ENCODE measurements at places on chromosomes 7 and 10.

- no peak for DNase-seq
These were observed 47.3 kb upstream of the OIT3 start for GRCh38 chr10:72846238-72846637.

DNA sequence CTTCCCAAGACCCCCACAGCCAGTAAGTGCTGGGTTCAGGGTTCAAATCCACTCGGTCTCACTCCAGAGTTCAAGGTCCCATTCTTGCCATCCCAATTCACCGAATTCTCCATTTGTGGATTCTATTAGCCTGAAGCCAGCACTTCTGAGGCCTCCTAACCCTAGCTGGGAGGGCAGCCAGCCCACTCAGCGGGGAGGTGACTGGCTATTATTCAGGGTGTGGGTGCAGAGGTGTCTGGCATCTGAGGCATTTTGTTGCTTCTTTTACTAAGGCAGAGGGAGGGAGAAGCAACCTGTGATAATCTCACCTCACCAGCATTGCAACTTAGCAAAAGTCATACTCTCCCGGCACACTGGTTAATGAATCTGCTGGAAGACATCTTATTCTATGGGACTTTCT is 8.7 kb upstream of the PTPRN2 start:
- DNase-seq: no peak

GRCh38 chr7:135333200-135333599 is 99.6 kb downstream of the STRA8 start:
- no peak for DNase-seq

DNA sequence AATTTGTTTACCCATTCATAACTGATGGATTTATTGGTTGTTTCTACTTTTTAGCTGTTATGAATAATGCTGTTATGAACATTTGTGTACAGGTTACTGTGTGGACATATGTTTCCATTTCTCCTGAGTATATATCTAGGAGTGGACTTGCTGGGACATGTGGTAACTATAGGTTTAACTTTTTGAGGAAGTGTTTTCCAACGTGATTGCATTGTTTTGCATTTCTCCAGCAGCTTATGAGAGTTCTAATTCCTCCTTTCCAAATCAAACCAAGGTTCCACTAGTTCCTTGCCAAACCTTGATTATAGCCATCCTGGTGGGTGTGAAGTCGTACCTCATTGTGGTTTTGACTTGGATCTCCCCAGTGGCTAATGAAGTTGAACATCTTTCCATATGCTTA is 2.6 kb upstream of the PRF1 start:
- no peak for DNase-seq

DNA sequence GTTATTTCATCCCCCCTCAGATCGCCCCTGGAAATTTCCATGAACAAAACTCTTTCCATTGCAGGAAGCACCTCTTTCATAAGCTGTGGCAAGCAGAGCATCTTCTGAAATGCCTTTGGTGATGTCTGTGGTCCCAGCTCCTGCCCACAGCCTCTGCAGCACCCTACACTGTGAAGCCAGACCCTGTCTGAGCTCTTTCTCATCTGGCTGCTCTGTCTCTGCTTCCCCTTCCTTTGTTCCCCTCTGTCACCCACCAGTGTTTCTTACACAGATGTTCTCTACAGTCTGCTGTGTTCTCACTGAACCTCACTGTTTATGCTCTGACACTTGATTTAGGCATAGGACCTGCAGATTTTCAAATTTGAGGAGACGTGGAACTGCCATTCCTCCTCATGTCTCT is 1.9 kb upstream of the TAS2R39 start:
- no peak for DNase-seq

GRCh38 chr7:79620291-79620690 is 166.8 kb upstream of the MAGI2 start:
- no peak for DNase-seq

GRCh38 chr7:115962340-115962739 is 68.2 kb downstream of the TFEC start:
- DNase-seq: no peak

- DNase-seq: no peak
These were observed 40.6 kb downstream of the TMEM60 start for GRCh38 chr7:77757589-77757988.

DNA sequence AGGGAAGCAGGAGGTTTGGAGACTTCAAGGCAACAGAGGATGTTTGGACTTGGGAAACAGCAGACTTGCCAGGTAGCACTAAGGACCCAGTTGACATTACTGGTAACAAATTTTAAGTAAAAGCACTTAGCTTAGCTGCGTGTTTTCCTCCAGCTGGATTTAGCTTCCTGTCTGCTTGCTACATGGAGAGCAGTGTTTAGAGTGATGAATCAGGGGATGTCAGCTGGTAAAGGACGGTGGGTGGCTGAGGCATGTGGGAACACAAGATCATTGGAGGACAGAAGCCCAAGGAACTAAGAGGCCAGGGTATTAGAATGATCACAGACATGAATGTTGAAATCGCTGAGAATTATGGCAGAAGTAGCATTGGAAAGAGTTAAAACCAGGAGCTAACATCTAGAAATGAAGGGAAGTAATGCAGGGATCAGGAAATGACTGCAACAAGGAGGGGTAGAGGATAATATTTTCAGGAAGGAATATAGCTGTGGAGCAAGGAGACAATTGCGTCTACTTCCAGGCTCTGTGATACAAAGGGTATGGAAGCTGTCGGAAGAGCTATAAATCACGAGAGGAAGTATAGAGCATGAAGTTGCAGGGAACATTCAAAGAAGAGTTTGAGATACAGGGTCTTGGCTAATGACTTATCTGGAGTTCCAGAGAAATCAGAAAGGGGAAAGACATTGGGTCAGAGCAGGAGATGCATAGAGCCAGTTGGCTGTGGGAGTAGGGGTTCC is 34.4 kb downstream of the CALD1 start:
- no peak for DNase-seq

DNA sequence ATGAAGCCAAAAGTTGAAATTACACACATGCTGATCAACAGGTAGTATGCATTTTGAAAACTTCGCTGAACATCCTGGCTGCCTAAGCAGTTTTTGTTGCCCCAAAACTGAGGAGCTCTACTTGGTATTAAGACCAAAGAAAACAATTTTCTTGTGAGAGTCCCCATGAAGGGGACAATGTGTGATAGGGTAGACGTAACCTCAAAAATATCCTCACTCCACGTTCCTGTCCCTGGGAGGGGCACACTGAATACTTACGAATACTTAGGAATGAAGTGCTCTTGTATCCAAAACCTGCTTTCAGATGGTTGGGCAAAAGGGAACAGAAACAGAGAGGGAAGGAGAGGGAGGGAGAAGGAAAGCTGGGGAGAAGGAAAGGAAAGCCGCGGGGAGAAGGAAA is 24.7 kb downstream of the CCDC6 start:
- DNase-seq: no peak

- DNase-seq: no peak
These were observed 120.1 kb downstream of the NEURL1 start for GRCh38 chr10:103613616-103614015.

- DNase-seq: no peak
These were observed 5.1 kb upstream of the PLEKHS1 start for GRCh38 chr10:113746217-113746957.

DNA sequence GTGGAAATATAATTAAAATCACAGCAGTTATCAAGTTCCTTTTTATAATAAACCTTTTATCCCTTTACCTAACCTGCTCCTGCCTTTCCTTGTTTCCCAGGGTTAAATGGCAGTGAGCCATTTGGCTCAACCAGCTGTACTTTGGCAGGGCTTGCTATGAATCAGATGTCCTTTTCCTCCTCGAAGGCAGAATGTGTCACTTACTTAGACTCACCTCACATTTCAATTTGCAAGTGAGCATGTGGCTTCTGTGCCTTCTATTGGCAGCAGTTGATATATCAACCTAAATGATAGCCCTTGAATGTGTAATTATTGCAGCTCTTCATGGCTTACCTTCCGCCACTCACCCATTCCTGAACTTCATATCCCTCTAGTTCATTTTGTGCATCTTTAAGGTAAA is 301.7 kb downstream of the CSTF2T start:
- no peak for DNase-seq

GRCh38 chr10:52332815-52333214 is 18.7 kb downstream of the DKK1 start:
- DNase-seq: no peak

DNA sequence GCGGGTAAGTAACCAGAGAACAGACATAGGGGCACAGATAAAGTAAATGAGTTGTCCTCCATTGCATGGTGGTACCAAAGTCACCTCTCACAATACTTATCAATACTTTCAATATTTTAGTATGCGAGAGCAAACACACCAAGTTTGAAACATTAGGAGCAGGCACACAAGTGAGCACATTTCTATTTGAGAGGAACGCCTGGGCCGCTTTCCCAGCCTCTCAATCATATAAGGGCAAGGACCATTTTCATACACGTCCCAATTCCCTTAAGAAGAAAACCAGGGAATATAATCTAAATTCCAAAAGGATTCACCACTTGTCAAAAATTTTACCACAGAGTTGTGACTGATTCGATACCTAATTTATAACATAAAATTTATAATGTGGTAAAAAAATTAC is 7.5 kb downstream of the LMOD2 start:
- DNase-seq: no peak

DNA sequence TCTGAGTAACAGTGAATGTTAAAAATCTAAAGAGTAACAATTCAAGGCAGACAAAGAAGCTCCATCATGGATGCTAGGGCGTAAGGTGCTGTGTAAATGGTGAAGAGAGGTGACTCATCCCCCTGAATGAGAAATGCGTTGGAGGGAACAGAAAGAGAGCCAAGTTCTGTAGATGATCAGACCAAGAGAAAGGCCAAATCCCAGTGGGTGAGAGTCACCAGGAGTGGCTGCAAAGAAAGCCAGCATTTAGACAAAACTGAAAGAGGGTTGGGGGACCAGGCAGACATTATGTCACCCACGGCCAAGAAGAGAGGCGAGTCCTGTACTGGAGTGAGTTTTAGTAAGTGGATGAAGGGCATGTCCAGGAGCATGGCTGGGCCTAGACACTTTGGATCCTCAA is 153.1 kb downstream of the TRIL start:
- DNase-seq: no peak

- no peak for DNase-seq
These were observed 53.7 kb downstream of the SLC16A12 start for GRCh38 chr10:89481662-89482061.

GRCh38 chr7:88866265-88866863 is 70.8 kb upstream of the TEX47 start:
- no peak for DNase-seq

GRCh38 chr7:142811154-142811737 is 40.5 kb downstream of the PRSS2 start:
- no peak for DNase-seq

- no peak for DNase-seq
These were observed 102.1 kb downstream of the PPP1R17 start for GRCh38 chr7:31788883-31789680.

DNA sequence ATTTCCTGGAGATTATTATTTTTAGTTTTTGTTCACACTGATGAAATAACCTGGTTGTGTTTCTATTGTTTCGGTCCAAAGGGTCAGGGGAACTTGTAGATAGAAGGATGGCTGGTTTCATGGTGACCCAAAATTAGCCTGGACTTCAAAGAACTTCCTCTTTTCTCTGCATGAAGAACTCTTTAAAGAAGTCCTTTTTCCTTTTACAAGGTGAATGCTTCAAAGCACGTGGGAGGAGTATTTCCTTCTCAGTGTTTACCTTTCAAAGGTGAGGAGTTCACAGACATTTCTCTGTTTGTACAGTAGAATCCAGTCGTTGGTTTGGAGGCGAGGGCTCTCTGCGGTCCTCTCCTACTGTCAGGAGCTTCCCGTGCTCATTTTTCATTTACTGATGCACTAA is 561.7 kb downstream of the GATA3 start:
- DNase-seq: no peak

GRCh38 chr10:66180581-66181318 is 745.1 kb upstream of the LRRTM3 start:
- DNase-seq: no peak

DNA sequence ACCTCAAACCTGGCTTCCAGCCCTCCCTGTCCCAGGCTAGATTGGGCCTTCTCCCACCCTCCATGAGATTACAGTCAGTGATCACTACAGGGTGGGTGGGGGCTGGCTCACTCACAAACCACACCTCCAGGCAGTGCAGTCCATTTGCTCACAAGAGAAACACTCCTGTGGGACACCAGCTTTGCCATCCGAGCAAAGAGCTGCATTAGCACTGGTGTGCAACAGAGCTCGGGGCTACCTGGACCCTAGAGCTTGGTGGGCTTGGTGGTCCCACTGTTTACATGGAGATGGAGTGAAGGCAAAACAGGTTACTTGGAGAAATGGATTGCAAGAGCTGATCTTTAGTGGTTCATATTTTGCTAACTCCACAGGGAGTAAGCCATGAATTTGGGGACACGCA is 451.7 kb upstream of the ZMIZ1 start:
- no peak for DNase-seq

DNA sequence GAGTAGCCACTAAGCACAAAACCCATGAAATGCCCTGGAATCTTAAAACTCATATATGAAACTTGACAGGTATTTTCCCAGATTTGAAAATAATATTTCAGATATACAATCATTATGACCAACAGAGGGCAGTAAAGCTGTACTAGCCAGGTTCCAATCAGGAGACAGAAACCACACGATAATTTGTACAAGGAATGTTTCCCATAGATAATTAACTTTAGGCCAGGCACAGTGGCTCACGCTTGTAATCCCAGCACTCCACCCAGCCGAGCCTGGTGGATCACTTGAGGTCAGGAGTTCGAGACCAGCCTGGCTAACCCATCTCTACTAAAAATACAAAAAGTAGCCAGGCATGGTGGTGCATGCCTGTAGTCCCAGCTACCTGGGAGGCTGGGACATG is 31.0 kb upstream of the NUB1 start:
- no peak for DNase-seq

DNA sequence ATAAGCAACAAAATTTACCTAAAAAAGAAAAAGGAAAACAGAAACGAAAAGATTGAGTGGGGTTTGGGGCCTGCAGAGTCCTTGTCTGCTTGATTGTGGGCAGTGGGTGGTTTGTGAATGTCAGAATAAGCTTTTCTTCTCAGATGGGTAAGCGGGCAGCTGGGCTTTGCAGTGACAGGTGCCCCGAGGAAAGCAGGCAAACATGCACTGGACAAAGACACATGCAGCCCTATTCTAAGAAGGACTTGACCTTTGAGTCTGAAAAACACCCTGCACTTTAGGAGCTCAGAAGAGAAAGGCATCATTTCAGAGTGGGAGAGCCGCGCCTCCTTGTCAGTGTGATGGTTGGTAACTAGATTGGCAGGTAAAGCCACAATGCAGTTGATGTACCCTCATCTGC is 562.7 kb downstream of the PTPRN2 start:
- no peak for DNase-seq

DNA sequence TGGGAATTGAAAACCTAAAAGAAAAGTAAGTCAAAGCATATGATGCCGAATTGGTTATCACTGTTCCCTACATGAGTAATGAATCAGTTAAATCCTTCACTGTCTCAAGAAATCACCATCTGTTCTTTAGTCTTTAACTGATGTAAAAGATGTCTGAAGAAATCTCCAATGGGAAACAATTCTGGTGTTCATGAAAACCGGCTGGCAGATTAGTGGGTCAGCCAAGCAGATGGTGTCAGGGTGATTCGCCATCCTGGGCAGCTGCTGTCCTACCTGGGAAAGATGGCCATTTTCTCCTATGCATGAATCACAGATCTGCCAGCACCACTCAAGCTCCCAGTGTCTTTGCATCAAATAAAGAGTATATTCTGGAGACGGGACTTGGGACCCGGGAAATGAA is 925.2 kb upstream of the GHITM start:
- DNase-seq: no peak

- no peak for DNase-seq
These were observed 233.6 kb upstream of the BMPER start for GRCh38 chr7:33671531-33672262.

Data from activated T-helper 9 cell treated with anti-CD3 and anti-CD28 coated beads, Interleukin-2, amount 50 U/mL, for 16 hours (primary cell).